Activated CD4-positive, alpha-beta T cell treated with anti-CD3 and anti-CD28 coated beads for 4 hours (primary cell): ENCODE measurements at places on chromosomes 2 and 18.

DNA sequence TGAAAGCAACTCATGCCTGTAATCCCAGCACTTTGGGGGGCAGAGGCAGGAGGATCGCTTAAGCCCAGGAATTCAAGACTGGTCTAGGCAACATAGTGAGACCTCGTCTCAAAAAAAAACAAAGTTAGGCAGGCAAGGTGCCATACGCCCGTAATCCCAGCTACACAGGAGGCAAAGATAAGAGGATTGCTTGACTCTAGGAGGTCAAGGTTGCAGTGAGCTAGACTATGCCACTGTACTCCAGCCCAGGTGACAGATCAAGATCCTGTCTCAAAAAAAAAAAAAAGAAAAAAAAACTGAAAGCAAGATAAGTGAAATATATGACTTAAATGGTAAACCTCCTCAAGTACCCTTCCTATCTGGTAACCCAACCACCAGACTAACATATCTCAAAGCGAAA lies 59.8 kb downstream of the USP34 start:
- DNase-seq: no peak

GRCh38 chr2:3008561-3008960 lies 369.1 kb downstream of the EIPR1 start:
- DNase-seq: no peak

DNA sequence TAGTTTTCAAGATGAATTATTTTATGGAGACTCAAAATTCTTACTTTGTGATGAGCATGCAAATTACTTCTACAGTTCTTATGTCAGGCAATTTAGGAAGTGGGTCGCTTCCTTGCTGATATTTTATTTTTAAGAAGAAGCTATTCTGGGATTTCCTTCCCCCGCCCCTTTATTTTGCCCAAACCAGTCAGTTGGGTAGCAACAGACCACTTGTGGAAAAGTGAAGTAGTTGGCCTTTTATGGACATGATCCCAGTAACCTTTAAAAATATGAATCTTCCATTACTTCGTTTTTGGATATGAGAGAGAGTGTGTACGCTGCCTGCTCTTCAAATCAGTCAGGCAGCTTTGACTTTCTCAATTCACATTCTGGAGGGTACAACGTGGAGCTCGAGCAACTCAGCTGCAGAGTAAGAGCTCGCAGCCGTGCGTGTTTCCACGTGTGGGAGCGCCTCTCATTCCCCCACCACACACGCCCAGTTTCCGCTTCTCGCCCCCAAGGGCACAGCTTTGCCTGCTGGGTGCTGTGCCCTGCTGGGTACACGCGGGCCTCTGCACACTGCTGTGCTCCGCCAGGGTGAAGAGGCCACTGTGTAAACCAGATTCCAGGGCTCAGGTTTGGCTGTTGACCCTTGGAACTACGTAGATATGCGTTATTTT lies 92.6 kb downstream of the ITGB1BP1 start:
- no peak for DNase-seq

- DNase-seq: no peak
These were observed 46.9 kb downstream of the NGEF start for GRCh38 chr2:232966122-232966521.

GRCh38 chr2:171244466-171244969 lies 83.8 kb upstream of the TLK1 start:
- no peak for DNase-seq

DNA sequence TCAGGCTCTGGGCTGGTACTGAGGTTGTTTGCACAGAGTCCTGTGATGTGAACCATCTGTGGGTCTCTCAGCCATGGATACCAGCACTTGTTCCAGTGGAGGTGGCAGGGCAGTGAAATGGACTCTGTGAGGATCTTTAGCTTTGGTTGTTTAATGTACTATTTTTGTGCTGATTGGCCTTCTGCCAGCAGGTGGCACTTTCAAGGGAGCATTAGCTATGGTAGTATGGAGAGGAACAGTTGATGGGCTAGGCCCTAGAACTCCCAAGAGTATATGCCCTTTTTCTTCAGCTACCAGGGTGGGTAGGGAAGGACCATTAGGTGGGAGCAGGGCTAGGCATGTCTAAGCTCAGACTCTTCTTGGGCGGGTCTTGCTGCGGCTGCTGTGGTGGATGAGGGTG lies 257.0 kb upstream of the GYPC start:
- no peak for DNase-seq

DNA sequence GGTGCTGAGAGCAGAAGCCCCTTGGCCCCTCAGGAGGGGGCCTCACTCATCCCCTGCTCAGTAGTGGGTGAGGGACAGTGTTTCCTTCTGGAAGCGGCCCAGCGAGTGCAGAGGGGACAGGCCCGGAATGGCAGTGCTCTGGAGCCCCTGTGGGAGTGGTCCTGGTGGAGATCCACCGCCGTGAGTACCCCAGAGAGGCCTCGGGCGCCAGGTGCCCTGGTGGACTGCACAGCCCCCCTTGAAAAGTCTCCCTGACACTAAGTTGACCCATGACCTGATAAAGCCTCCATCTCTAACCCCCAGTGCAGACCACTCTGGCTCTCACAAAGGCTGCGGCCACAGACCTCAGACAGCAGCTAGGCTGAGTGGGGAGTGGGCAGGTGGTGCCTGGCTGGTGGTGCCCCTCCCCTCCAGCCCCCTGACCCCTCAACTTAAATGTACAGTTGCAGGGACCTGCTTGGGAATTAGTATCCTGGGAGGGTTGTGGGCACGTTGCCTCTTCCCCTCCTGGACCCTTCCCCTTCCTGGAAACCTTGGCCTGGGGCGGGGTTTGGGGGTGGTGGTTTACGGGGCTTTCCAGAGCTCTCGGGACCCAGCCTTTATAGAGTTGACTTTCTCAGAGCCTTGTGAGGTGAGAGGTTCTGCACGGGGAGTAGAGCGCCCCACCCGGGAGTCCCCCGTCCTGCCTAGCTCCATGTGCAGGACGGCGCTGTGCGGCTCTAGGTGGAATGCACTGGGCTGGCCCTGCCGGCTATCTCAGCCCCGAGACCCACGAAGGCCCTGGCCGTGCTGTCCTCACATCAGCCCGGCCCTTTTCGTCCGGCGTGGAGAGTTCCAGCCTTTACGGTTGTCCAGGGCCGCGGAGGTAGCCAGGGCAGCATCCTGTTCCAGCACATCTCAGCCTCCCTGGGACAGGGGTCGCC lies 62.7 kb downstream of the RTP5 start:
- DNase-seq: no peak

DNA sequence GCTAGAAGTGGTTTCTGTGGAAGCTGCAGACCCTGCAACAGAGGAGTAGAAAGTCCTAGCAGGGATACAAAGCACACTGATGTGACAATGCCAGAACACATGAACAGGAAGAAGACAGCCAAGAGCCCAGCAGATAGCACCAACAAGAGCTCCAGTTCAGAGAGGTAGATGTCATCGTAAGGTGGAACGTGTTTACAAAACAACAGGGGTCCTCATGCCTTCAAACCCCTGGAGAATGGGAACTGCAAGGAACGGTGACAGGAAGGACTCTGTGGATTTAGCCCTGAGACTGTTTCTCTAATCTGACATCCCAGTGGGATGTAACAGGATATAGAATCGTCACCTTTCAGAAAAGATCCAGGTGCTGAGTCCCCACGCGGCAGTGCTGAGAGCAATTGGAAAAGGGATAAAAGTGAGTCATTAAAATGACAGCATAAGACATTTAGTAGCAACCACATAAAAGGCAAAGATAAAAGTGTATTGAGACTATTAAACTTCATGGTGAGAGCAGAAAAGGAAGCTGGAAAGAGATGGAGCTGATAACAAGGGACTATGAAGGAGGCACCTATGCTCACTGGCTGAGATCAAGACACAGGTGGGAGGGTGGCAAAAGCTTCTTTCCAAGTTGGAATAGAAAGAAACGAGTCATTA lies 195.2 kb downstream of the FBXO15 start:
- no peak for DNase-seq
